Activated CD8-positive, alpha-beta memory T cell treated with anti-CD3 and anti-CD28 coated beads for 1 hour (primary cell): ENCODE measurements at places on chromosomes 5 and 9.
A peak's percentile ranks its signal among the peaks of the same experiment; 100 is the strongest.

DNA sequence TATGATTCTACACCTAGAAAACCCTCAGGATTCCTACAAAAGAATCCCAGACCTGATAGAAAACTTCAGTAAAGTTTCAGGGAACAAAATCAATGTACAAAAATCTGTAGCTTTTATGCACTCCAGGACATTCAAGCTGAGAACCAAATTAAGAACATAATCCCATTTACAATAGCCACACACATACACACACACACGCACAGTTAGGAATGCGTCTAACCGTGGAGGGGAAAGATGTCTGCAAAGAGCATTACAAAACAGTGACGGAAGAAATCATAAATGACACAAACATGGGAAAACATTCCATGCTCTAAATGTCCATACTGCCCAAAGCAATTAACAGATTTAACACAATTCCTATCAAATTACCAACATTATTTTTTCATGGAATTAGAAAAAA, 51.4 kb upstream of the CAST start:
- DNase-seq, result no peak

GRCh38 chr5:107576736-107577393, 93.9 kb downstream of the EFNA5 start:
- no peak for DNase-seq

DNA sequence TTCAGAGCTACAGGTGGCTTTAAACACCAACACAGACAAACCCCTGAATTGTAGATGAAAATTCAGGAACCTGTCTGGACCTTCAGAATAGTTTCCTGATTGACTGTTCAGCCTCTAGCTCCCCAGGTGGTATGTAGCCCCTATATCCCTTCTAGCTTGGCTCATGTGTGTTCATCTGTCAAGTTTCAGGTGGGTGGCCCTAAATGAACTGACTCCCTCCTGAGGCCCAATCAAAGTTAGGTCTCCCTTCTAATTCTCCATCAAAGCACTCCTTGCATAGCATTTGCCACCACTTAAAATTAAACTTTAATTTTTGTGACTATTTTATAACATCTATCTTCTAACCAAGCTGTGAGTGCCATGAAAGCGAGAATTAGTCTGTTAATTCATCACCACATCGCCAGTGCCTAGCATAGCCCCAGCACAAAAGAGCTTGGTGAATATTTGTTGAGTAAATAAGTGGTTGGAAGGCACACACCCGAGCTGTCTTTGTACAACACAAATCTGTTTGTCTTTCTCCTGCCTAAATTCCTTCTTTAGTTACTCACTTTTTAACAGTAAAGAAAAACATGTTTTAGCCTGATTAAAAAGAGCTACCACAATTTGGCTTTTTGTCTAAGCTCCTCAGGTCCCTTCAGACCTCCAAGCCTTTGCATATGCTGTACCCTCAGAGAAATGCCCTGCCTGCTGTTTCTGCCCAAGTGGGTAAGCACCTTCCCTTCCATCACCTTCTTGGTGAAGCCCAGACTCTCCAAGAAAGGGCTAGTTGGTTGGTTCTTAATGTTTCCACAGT, 138.1 kb upstream of the HMHB1 start:
- DNase-seq, result no peak

DNA sequence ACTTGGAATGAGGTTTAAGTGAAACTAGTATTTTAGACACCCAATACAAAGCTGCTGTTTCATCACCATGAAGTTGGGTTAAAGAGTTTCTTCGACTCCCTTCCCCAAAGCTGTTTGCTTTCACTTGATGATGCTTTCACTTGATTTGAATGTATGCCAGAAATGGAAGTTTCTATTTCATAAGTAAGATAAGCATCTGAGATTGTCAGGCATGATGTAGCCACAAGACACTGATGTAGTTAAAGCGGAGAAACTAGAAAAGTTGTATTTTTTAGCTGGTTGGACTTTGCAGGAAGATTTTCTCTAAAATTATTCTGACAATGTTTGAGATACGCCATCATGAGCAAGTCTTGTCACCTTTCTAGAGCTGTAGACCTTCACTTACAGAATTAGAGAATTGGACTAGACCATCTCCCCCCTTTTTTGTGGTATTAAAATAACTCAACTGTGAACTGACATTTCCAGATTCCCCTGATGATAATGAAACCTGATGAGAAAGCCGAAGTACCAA, 20.0 kb downstream of the MOCS2 start:
- DNase-seq, result no peak

- DNase-seq, result no peak
Observed at GRCh38 chr9:97473717-97474116, 27.7 kb upstream of the TMOD1 start.

DNA sequence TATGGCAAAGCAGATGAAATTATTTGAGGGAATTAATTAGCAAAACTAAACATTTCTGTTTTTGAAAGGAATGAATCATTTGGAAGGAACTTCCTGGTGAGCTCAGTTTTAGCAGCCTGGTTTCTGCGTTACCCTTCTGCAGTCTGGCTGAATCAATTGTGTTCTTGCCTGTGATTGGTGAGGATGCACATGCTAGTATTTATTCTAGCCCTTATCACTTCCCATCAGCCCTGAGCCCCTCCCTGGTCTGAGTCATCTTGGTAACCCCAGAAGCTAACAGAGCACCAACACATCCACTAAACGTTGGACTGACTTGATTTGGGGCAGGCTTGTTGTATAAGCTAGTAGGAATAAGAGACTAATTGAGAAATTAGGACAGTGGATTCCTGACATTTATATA, 6.6 kb downstream of the TJP2 start:
- DNase-seq, result peak; percentile 12

- DNase-seq, result no peak
Observed at GRCh38 chr9:92709240-92709639, 39.3 kb upstream of the IPPK start.

DNA sequence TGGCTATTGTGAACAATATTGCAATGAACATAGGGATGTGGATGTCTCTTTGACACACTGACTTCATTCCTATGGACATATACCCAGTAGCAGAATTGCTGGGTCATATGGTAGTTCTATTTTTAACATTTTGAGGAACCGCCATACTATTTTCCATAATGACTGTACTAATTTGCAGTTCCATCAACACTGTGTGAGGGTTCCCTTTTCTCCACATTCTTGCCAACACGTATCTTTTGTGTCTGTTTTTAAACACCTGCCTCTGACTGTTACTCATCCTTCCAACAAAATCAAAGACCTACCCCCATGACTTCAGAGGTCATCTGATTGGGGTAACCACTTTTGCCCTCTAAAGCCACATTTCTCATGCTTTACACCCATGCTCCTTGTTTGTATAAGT, 133.5 kb downstream of the MED27 start:
- DNase-seq, result no peak

- DNase-seq, result no peak
Observed at GRCh38 chr5:84437673-84438315, 53.1 kb upstream of the EDIL3 start.

- DNase-seq, result no peak
Observed at GRCh38 chr5:132491368-132492364, 1.1 kb upstream of the IRF1 start.

- no peak for DNase-seq
Observed at GRCh38 chr9:79765466-79765865, 193.7 kb downstream of the TLE4 start.

DNA sequence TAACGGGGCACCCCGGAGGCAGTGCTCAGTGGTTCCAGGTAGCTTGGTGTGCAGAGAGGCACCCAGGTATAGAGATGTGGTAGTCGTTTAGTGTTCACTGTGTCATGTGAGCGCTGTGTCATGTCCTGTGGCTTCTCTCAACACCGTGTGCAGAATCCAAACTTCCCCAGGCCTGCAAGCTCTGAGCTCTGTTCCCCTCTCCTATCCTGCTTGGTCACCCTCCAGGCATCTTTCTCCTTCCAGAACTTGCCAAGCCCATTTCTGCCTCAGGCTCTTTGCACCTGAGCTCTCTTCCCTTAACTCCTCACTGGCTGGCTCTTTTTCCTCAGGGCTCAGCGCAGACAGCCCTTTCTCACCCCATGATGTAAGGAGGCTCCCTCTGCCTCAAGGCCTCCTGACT, 64.8 kb downstream of the CARTPT start:
- no peak for DNase-seq

DNA sequence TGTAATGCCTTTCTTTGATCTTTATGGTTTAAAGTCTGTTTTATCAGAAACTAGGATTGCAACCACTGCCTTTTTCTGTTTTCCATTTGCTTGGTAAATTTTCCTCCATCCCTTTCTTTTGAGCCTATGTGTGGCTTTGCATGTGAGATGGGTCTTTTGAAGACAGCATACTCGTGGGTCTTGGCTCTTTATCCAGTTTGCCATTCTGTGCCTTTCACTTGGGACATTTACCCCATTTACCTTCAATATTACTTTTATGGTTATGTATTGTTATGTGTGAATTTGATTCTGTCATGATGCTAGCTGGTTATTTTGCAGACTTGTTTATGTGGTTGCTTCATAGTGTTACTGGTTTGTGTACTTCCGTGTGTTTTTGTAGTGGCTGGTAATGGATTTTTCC, 59.2 kb downstream of the YTHDC2 start:
- DNase-seq, result no peak

- no peak for DNase-seq
Observed at GRCh38 chr5:67272453-67273130, 76.0 kb upstream of the CD180 start.

- DNase-seq, result no peak
Observed at GRCh38 chr5:75059912-75060545, 7.7 kb upstream of the GCNT4 start.

- DNase-seq, result no peak
Observed at GRCh38 chr9:136386018-136386417, 12.5 kb upstream of the CARD9 start.

DNA sequence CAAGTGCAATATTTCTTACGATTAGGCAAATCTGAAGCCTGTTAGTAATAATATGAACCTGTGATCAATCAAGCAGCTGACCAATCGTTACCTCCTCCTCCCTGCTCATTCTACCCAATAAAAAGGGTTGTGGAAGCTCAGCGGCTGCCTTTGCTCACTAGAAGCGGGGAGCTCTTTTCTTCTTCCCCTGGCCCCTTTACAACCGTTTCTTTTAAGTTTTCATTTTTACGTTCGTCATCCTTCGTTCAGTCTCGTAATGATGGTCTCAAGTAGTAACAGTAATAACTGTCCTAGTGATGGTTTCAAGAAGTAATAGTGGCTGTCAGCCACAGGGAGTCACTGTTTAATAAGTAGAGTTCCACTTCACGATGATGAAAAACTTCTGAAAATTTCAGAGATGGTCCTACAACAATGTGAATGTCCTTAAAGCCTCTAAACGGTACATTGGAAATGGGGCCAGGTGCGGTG, 6.2 kb downstream of the UGT3A2 start:
- DNase-seq, result no peak

GRCh38 chr9:100437860-100438805, 11.2 kb downstream of the MSANTD3 start:
- DNase-seq, result peak; percentile 35

- no peak for DNase-seq
Observed at GRCh38 chr5:173103411-173103810, 40.9 kb upstream of the BNIP1 start.

GRCh38 chr5:142422429-142422828, 97.6 kb upstream of the SPRY4 start:
- DNase-seq, result no peak

DNA sequence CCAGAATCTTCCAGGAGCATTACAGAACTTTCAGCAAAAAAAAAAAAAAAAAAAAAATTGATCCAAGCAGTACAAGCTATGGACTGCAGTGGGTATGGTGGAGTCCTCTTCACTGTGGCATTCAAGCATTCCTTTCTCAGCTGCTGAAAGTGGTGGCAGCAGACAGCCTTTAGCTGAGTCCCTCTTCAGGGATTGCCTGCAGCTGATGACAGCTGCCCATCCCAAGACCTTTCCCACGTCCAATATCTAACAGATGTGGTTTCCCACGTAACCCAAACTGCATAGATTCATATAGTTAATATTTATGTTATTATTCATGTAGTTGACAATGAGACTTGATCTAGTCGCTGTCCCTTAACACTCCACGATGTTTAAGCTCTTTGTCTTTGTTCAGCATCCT, 475.9 kb downstream of the TLE1 start:
- DNase-seq, result no peak

GRCh38 chr5:119402081-119402480, 46.3 kb downstream of the TNFAIP8 start:
- DNase-seq, result no peak

DNA sequence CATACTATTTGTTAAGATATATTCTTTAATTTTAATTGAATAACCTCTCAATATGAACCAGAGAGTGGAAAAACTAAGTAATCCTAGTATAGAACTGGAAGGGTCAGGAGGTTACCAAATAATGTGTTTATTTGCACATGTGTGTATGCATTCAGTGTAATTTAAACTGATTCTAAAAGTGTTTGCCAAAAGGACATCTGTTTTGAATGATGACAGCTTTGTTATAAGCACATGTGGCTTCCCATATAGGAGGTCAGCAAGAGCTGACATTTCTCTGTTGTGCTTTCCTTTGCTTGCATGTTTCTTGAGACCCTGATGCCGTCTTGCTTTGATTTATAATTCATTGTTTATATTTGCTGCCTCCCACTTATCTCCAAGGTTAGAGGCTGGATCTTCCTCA, 383.4 kb downstream of the BRINP1 start:
- no peak for DNase-seq

- DNase-seq, result no peak
Observed at GRCh38 chr5:44299394-44299793, 89.8 kb downstream of the FGF10 start.

- no peak for DNase-seq
Observed at GRCh38 chr5:92283521-92283920, 900.4 kb upstream of the ARRDC3 start.

DNA sequence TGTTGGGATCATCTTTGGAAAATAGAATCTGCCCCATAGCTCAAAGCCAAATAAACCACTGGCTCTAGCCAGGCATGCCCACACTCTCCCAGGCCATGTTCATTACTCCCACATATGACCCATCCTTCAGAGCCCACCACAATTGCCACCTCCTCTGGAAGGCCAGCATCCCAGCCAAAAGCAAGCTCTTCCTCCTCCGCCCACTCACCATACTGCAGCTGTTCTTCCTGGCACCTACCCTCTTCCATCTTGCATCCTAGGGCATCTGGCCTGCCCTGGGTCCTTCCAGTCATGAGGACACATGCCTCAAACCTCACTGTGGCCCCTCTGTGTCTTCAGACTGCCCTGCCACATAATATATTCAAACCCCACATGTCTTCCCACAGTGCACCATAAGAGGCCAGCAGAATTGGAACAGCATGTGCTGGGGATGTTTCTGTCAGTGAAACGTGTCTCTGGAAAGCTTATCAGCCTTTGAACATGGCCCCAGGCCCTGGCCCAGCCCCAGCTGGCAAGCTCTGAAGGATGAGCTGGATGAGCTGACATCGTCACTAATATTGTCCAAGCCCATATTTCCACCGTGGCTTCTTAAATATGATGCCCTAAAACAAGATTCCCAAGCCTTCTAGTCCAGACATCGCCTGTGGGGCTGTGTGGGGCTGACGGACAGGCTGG, 230.8 kb downstream of the AGTPBP1 start:
- no peak for DNase-seq

DNA sequence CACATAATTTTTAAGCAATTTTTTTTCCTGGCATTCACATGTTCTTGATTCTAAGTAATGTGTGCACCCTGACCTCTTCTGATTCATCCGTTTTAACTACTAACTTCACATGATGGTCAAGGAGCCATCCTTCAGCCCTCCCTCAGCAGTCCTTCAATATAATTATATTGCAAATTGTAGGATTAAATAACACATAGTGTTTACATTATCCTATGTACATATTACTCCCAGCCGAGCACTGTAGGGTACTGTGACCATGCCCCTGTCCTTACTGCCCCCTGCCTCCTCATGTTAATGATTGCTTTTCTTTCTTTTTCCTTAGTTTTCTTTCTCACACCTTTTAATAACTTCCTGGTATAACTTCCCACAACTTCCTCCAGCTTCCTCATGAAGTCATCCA, 96.3 kb upstream of the FANCC start:
- DNase-seq, result no peak

- no peak for DNase-seq
Observed at GRCh38 chr5:79716839-79717238, 27.2 kb downstream of the CMYA5 start.
